ENCODE measurements at places on chromosomes 12 and 14. TPM values are rescaled to one million over a fixed set of nuclear protein-coding genes. Genes with fewer than 3 reads are reported as not detected.

SPIC gene
- not detected for total RNA-seq

IFNG gene
- not detected for total RNA-seq

FOXM1 gene
- total RNA-seq, result 0.51 TPM

ISCU gene
- total RNA-seq, result 156 TPM

SAMD15 gene
- total RNA-seq, result 1.5 TPM

DNA sequence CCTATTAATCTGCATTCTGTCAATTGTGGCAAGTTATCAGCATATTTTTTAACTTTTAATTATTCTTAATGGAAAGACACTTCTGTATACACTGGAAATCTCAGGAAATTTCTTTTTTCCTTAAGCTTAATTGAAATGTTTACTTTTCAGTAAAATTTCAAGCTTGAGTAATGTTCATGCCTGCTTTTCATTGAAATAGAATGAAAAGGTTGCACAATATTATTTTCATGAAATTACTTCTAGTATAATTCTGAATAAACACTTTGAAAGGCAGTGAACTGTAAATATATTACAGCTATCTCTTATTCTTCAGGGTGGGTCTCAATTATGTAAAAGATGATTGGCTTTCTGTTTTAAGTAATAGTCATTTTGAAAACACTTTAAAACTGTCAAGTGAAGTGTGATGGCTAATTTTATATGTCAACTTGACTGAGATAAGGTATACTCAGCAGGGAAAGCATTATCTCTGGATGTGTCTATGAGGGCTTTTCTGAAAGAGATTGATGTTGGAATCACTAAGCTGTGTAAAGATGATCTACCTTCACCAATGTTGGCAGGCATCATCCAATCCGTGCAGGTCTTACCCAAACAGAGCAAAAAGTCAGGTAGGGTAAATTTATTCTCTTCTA lies 29.9 kb downstream of the CLEC2D start:
- no peak for DNase-seq

DNA sequence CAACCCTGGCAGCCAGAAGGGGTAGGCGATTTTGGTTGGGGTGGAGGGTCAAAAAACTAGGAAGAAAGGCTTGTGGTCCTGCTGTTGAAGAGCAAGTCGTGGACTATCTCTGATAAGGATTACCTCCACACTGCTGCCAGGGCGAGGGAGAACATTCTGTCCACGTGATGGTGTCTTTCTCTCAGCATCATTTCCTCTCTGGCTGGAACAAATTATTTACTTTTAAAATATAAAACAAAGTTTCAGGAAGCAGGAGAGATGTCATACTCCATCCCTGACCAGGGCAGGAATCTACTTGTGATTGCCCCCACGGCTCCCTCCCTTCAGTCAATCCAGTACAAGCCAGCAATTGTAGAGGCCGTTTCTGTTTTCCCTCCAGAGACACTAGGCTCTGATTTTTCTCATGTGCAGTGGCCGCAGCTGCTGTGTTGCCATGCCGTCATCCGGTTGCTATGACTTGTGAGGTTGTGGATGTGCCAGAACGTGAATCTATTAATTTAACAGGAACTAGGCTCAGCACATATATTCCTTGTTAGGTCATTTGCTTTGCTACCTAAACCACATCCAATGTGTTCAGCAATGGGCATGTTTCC lies 61.5 kb upstream of the PTGR2 start:
- DNase-seq, result peak; percentile 86

DNA sequence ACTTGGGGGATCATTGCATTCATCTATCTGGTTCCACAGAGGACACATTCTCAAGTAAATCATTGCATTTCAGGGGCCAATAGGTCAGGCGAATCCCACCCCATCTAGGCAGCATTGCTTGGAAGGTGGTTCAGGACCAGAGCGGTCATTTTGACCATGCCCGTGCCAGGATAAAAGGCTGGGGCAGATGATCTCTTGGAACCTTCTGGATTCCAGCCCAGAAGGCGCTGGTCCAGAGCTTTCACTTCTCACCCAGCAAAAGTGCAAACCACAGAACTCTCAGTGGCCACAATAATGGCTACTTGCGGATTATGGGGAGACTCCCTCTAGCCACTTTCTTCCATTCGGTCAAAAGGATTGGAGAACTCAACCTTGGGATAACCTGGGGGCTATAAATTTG lies 595 bp upstream of the KRT85 start:
- no peak for DNase-seq

GRCh38 chr12:3564411-3564810 lies 73.4 kb downstream of the PRMT8 start:
- no peak for DNase-seq

- DNase-seq, result no peak
Observed at GRCh38 chr14:26934151-26934550, 336.3 kb upstream of the NOVA1 start.

DNA sequence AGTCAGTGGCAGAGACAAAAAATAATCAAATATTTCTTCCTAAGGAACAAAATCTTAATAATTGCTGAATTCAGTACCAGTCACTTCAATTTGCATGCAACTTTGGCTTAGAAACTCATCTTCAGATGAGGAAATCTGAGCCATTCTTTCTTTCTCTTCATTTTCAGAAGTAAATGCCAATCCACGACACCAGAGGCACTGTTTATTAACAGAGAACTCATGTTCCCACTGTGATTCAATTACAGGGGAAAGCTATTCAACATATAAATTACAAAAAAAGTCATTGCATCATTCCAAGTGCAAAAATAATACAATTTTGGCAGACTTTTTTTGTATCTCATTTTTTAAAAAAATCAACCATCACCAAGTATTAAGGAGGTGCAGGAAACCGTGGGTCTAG lies 816.1 kb upstream of the TMEM132C start:
- no peak for DNase-seq

- no peak for DNase-seq
Observed at GRCh38 chr14:75645056-75645455, 15.6 kb downstream of the ERG28 start.

DNA sequence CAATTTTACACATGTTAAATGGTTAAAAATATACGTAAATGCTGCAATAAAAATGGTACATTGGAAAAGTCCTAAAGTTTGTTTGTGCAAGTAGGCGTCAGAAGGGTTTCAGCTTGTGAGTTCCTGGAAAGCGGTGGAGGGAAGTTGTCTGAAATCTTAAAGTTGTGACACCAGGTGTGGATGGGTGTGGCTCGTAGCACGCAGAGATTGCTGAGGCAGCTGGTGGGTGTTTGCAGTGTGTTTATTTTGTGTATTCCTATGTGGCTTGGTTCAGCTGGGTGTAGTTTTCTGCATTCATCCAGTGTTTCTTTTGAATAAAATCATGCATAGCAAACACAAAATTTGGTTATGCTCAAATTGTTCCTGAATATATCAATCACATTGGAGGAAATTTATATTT lies 136.8 kb upstream of the TBX3 start:
- DNase-seq, result peak; percentile 12

- no peak for DNase-seq
Observed at GRCh38 chr14:86084097-86084496, 554.2 kb downstream of the FLRT2 start.

DNA sequence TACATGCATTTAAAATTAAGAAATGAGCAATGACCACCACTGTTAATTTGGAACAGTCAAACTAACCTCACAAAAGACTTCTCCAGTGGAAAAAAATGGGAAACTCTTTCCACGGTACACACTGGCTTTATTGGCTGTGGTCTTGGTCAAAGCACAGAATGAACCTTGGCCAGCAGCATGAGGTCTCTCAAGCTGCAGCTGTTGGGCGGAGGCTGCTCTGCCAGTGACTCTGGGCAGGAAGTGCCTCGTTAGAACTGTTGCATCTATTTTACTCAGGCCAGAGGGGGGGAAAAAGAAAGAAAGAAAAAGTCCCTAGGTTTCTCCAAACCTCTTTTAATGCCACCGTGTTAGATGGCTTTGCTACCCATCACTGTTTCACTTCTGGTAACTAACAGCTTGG lies 279.8 kb upstream of the DIO2 start:
- no peak for DNase-seq

GRCh38 chr12:59030415-59030814 lies 110.1 kb upstream of the LRIG3 start:
- no peak for DNase-seq

DNA sequence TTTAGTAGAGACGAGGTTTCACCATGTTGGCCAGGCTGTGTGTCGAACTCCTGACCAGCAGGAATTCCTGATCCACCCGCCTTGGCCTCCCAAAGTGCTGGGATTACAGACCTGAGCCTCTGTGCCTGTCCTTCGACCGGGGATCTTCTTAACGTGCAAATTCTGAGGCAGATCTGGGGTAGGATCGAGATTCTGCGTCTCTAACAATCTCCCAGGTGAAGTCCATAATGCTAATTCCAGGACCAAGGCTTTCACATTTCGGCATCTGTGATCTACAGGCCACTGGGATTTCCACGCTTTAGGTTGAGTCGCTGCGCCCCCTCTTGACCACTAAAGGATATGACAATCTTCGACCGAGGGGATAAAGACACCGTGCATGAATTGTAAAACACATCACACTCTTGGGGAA lies 24.8 kb downstream of the FOS start:
- DNase-seq, result peak; percentile 80

All from mesenteric fat pad (tissue), 1 donor.